Activated CD4-positive, alpha-beta T cell treated with anti-CD3 and anti-CD28 coated beads, Interleukin-2, amount 50 U/mL, for 1 hour (primary cell): ENCODE measurements at places on chromosomes 5 and 9.

GRCh38 chr5:83577036-83577636 lies 105.6 kb downstream of the VCAN start:
- DNase-seq, result no peak

- no peak for DNase-seq
Observed at GRCh38 chr5:44983006-44983405, 174.3 kb downstream of the MRPS30 start.

DNA sequence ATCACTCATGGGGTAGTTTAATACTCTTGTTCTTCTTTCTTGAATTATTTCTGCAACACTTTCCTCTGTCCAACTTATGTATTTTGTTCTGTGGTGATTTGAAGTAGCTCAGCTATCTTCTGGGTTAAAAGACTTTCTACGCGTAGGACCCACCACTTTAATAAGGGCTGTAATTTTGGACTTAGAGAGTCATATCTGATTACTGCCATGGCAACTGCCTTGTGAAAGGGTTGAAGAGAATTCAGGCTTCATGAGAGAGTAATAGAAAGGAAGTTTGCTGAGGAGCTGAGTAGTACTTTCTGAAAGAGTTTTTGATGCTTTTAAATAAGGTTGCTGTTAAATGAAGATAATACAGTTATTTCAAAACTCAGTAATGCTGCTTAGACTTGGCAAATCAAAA lies 89.5 kb downstream of the TLE4 start:
- no peak for DNase-seq

DNA sequence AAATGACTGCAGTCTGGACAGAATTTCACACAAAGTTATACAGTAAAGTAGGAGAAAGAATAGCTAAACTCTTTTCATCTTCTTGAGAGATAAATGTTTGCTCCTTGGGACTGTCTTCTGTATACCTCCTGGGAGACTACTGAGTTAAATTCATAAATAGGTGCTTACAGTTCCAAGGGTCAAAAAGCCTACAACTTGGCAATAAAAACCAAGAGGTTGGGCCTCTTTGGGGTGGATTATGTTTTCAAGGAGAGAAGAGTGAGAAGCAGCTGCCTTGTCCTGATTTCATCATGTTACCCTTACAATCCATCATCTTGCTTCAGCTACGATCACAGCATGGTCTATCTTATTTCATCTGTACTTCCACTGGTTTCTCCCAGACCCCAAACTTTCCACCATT lies 213.2 kb upstream of the RPS23 start:
- no peak for DNase-seq

DNA sequence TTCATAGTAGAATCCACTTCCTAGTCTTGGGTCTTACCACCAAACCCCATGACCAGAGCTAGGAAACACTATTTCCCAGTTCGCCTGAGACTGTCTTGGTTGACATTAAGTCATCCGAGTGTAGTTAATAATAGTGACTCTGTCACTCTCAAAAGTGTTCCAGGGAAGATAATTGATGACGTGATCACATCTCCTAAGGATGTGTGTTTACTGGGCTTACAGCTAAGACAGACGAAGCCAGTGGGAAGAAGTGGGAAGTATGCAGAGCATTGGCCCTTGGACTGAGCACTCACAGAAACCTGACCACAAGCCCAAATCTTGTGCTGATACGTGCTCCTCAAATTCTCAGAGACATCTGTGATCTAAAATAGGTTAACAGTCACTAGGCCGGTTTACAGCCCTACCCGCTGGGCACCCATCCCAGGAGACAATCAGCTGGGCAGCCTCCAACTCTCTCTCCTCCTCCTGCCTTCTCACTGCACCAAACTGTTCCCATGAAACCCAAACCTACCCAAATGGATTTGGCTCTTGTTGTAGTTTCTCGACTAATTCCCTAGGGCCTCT lies 316.6 kb downstream of the TLE1 start:
- no peak for DNase-seq

DNA sequence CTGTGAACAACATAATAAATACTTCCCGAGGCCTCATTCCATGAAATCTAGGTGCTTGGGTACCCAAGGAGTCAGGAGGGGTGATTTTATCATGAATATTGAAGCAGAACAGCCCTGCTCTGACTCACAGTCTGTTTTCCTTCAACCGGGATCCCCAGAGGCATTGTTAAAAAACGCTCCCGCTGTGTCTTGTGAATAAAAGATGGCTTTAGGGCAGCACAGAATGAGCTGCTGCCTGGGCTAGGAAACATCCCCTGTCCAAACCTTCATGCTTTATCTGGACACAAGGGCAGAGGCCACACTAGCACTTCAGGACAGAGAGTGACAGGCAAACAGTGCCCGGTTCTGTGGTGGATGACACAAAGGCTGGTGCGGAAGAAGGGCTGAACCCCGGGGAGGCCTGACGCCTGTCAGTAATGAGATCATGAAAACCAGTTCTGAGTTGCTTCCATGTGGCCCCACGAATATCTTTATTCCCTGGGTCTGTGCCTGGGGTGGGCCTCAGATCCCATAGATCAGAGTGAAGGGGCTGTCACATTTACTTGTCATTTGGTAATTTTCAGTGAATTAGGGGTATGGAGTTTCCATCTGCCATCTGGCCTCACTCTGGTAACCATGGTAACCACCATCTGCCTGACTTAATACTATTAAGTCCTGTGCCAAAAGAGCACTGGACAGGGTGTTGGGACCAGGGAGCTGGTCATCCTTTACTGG lies 2.6 kb downstream of the IGFBPL1 start:
- no peak for DNase-seq

DNA sequence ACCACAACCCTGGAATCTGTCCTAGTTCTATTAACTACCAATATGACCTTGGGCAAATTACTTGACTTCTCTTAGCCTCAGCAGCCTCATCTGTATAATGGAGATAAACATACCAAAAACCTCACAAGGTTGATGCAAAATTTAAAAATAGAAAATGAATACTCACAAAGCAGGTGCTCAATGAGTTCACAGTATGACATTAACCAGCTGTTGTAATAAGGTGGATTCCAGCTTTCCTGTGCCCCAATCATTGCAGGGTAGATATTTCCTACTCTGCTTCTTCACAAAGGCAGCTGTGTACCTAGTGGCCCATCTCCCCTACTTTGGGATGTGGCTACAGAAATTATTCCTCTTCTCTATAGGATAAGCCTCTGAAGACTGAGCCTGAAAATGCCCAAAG lies 8.8 kb downstream of the HTR4 start:
- no peak for DNase-seq

GRCh38 chr9:70485273-70485858 lies 70.9 kb upstream of the KLF9 start:
- DNase-seq, result no peak

- no peak for DNase-seq
Observed at GRCh38 chr5:32274548-32275395, 38.0 kb downstream of the MTMR12 start.

DNA sequence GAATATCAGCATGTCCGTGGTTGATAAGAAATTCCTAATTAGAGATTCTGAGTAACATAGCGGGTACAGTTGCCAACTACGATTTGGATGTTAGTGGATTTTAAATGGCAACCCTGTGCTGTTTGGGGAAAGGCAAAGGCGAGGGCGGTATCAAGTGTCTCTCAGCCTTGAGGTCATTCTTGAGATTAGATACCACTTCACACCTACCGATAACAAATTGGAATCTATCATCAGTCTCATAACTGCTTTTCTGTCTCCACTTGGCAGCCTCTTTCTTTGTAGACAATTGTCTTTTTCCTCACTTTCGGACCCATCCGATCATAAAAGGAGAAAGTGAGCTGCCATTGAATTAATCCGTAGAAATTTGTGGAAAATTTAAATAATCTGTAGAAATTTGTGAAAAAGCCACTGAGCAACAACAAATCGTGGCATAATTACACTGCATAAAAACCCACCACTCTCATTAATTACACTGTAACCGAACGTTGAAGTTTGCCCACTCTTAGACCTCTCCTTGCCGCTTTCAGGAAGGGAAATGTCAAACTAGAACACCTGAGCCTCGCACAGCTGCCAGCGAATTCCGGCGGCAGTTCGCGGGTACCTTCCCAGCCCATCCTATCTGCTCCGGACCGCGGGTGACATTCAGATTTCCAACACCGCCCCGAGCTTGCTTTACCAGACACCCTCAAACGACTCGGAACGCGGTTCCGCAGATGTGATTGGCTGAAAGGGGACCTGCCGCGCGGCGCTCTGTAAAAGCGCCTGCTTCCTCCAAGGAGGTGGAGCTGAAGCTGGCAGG lies 849 bp upstream of the RGMB start:
- peak; percentile 54 for DNase-seq

- DNase-seq, result no peak
Observed at GRCh38 chr5:160926428-160926827, 74.4 kb upstream of the ATP10B start.

DNA sequence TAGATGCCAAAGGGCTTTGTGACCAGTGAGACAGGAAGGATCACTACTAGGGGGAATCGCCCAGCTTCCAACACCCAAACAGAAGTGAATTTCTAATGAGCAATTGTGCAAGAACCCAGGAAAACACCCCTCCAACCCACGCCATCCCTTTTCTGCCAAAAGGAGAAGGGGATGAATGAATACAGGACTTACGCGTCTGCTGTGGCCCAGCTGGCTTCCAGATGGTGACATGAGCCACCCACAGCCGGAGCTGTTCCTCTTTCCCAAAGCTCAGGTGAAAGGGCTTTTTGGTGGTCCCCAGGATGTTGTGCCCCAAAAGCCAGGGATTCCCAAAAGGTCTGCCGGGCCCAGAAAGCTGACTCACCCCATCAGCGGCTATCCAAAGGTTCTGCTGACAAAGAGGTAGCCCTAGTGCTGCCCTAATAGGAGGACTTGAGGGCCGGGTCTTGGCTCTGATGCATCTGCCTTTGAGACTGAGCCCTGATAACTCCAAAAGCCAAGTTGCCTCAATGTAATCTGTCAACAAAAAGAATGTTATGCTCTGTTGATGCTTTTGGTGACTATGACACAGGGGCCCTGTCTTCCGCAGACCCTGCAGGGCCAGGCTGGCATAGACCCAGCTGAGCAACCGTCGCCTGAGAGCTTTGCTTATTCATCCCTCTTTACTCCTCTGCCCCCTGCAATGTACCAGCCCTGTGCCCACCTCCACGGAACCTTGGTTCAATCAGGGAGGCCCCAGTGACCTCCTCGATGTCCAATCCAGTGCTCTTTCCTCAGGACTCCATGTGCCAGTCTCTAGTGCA lies 14.5 kb downstream of the GSN start:
- DNase-seq, result no peak

DNA sequence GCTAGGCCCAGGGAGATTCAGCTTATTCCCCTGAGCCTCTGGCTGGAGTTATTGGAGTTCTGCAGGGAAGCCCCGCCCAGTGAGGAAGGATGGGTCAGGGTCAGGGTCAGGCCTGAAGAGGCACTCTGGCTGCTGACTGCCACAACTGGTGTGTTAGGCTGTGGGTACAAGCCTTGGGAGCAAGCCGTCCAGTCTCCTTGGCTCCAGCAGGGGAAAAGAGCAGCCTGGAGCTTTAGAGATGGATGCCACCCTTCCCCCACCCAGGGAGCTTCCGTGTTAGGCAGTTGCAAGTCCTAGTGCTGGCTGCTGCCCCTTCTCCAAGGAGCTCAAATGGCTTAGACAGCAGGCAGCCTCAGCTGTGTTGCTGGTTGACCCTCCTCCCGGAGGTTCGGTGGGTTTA lies 34.4 kb upstream of the TAF11L2 start:
- DNase-seq, result no peak

GRCh38 chr5:78881884-78882283 lies 103.2 kb downstream of the ARSB start:
- no peak for DNase-seq

GRCh38 chr9:109907810-109908458 lies 127.9 kb downstream of the PALM2AKAP2 start:
- DNase-seq, result no peak

DNA sequence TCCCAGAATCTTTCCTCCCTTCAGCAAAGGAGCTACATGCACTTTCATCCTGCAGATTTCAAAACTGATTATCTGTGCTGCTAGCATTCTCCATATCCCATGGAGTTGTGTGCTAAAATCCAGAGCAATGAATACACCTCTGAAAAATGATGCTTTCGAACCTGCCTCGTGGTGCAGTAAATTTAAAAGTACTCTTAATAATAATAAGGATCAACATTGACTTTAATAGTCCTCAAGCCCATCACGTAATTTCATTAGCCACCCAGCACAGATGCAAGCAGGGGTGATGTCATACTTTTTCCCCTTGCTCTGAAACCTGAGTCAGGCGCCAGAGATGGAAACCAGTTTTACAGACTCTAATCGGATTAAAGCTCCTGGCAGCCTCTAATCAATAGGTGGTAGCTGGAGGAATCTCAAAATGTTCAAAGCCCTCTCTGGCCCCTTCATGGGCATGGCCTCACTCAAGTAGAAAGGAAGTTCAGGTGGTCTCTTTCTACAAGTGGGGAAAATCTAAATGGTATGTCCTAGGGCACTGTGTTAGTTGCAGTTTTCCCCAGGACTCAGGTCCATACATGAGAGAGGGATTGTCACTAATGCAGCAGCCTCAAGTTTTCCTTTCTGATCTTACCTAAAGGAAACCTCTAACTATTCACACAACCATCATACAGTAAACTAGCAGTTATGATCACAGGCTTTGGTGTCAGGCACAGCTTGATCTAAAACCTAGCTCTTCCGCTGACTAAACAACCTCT lies 221.6 kb upstream of the SLC30A5 start:
- DNase-seq, result no peak

- DNase-seq, result no peak
Observed at GRCh38 chr5:83474991-83475390, 3.4 kb downstream of the VCAN start.

GRCh38 chr9:133058550-133059320 lies 3.0 kb upstream of the CEL start:
- no peak for DNase-seq

- DNase-seq, result no peak
Observed at GRCh38 chr5:117889596-117889995, 1098.8 kb downstream of the DTWD2 start.

DNA sequence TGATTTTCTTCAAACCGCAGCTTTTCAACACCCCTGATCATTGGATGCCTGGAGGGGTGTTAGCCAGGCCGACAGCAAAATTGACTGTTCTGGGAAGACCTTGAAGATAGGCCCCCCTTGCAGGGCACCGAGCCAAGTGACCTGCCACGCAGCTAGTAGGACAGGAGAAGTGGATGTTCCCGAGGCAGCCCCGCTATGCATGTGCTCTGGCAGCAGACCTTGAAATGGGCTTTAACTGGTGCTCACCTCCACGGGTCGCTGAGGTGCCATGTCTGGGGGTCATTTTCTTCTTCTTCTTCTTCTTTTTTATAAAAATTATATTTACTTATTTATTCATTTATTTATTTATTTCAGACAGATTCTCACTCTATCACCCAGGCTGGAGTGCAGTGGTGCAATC lies 12.6 kb downstream of the FGF18 start:
- no peak for DNase-seq
